ENCODE measurements at places on chromosomes 2 and 18.

GRCh38 chr18:31302991-31303390 is 15.0 kb upstream of the DSG1 start:
- DNase-seq = no peak

- no peak for DNase-seq
Measured at GRCh38 chr2:231343006-231343710, 52.4 kb upstream of the B3GNT7 start.

DNA sequence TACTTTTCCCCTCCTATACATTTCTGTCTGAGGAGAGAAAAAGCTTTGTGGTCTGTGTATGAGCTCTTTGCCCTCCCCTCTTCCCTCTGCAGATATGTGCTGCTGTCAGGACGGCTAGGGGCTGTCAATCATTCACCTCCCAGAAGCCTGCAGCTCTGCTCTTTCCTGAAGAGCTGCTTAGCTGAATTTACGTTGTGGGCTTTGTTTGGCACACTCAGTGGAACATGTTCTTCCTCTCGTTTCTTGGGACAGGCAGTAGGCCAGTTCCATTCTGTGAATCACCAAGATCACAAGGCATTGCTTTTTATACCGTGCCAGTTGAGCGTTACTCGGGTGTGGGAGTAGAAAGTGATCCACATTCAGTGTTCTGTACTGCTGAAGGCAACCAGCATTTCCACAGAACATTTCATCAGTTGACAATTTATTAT is 136.7 kb downstream of the LAMA3 start:
- DNase-seq = no peak

DNA sequence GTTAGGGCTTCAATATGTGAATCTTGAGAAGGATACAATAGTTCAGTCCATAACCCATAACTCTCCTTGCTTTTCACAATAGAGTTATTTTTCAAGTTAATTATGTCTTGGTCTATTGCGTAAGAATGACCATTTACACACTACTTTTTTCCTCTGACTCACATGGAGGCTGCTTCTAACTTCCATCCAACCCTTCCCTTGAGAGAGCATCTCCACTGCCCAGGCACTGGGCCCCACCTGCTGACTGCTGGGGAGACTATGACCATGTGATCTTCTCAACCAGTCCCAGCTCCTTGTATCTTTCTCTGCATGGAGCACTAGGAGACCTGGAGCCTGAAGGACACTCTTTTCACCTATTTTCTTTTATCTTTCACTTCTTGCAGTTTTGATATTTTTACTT is 251.5 kb downstream of the GPD2 start:
- DNase-seq = no peak

DNA sequence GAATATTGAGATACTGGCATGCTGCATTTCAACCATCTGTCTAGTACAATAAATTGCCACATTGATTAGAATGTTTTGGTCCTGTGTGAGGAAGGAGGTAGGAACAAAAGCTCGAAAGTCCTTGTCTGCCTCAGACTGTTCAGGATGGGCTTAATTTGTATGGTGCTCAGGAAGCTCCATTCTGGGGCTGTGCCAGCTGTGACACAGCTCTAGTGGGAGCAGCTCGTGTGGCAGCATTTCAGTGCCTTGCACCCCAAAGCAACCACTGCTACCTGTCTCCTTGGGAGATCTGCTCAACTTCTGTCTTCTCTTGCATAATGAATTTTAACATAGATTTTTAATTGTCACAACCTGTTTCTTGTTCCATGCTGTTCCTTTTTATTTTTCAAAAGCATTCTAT is 144.4 kb upstream of the THUMPD2 start:
- DNase-seq = no peak
